ENCODE measurements at places on chromosomes 16 and 17. TPM values are rescaled to one million over a fixed set of nuclear protein-coding genes. Genes with fewer than 3 reads are reported as not detected.

DNA sequence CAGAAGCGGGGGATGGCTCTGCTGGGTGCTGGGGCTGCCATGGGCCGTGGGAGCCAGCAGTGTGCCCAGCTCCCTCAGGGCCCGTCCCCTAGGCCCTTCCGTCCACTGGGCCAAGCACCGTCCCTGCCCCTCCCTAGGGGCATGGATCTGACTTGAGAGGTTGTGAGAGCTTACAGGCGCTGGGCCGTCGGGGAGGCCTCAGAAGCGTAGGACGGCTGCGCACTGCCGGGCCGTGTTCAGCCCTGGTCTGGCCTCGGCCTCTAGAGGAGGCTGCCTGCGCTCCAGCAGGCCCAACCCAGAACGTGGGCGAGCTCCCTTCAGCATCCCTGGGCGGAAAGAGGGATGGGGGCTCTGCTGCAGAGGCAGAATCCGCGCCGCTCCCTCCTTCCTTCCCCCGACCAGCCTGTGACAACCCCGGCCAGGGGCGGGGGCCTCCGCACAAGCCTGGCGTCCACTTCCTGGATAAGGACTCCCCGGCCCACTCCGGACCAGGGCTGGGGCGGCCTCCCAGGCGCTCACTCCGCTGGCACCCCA lies 685 bp upstream of the MPG start:
- peak; percentile 40 for DNase-seq

DNA sequence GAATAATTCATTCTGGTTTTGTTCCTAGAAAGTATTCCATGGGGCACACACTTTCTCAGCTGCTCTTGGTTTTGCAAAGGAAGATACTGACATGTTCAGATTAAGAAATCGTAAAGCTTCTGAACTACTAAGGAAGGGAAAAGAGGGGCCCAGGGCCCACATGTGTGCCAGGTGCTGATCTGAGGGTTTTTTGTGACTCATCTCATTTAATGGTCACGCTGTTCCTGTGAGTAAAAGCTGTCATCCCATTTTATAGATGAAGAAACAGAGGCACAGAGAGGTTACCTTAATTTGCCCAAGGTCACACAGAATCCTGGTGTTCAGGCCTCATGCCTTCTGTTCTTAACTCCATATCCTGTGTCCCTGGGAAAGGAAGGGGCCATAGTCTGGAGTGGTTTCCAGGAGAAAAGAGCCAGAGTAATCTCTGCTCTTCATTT lies 113.2 kb downstream of the MSI2 start:
- DNase-seq: peak; percentile 12

GRB2 gene
- 133 TPM for total RNA-seq

- DNase-seq: no peak
These were observed 10.3 kb downstream of the CNTNAP4 start for GRCh38 chr16:76287466-76287865.

DNA sequence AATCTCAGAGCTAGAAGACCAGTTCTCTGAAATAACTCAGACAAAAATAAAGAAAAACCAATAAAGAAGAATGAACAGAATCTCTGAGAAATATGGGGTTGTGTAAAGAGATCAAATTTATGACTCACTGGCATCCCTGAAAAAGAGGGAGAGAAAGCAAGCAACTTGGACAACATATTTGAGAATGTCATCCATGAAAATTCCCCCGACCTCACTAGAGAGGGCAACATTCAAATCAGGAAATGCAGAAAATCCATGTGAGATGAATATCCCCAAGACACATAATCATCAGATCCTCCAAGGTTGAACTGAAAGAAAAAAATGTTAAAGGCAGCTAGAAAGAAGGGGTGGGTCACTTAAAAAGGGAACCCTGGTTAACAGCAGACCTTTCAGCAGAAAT lies 32.1 kb downstream of the TANC2 start:
- no peak for DNase-seq

TM4SF5 gene
- total RNA-seq: not detected

DNA sequence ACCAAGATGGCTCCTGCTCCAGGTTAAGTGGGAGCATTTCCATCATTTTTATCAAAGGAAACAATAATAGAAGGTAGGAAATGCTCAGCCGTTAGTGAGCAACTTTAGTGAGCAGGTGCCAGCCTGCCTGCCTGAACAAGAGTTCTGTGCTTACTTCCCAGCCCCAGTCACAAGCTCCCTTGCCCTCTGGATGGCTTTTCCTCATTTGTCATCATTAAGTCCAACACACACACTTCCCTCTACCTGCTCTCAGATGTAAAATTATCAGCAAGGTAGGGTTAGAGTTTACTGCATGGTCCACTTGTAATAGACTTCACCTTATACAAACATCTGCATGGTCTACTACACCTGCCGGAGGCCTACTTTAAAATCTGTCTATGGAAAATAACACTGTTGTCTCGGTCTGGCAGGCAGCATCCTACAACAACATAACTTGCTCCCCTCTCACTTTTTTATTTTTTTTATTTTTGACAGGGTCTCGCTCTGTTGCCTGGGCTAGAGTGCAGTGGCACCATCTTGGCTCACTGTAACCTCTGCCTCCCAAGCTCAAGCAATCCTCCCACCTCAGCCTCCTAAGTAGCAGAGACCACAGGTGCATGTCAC lies 12.7 kb downstream of the TEX2 start:
- no peak for DNase-seq

- peak; percentile 82 for DNase-seq
These were observed 5.8 kb downstream of the ITGAM start for GRCh38 chr16:31265329-31266245.

DNA sequence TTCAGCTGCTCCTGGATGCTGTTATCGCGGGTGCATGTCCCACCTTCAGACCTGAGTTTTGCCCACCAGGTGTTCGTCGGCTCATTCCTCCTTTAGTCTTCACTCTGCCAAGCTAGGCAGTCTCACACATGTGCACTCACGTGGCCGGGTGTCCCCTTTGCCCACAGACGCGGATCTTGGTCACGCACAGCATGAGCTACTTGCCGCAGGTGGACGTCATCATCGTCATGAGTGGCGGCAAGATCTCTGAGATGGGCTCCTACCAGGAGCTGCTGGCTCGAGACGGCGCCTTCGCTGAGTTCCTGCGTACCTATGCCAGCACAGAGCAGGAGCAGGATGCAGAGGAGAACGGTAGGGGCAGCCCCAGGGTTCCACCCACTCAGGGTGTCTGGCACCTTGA lies 133.1 kb downstream of the ABCC6 start:
- no peak for DNase-seq

All from Daoy (cell line).